ENCODE measurements at places on chromosomes 1 and 21.

DNA sequence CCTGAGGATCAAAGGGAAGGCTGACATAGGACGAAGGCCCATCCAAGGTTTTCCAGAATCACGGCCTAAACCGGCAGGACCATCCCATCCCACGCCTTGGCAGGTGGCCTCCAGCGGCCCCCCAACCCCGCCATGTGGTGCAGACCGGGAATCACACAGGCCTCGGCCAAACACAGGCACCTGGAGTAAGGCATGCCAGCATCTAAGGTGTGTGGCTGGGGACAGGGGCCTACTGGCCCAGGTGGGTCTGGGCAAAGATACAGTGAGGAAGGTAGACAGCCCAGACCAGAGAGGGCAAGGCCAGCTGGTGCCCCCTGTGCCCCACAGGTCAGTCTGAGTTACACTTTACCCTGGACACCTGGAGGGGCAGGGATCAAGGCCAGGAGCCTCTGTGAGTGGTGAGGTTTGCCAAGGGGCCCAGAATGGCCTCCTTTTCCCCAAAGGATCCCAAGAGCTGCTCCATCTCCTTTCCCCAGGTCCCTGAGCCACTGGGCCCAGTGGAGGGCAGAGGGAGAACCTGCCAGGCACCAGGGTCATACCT, 12.7 kb upstream of the TAS1R2 start:
- no peak for DNase-seq

- no peak for DNase-seq
Observed at GRCh38 chr1:226111883-226112261, 49.4 kb downstream of the H3-3A start.

DNA sequence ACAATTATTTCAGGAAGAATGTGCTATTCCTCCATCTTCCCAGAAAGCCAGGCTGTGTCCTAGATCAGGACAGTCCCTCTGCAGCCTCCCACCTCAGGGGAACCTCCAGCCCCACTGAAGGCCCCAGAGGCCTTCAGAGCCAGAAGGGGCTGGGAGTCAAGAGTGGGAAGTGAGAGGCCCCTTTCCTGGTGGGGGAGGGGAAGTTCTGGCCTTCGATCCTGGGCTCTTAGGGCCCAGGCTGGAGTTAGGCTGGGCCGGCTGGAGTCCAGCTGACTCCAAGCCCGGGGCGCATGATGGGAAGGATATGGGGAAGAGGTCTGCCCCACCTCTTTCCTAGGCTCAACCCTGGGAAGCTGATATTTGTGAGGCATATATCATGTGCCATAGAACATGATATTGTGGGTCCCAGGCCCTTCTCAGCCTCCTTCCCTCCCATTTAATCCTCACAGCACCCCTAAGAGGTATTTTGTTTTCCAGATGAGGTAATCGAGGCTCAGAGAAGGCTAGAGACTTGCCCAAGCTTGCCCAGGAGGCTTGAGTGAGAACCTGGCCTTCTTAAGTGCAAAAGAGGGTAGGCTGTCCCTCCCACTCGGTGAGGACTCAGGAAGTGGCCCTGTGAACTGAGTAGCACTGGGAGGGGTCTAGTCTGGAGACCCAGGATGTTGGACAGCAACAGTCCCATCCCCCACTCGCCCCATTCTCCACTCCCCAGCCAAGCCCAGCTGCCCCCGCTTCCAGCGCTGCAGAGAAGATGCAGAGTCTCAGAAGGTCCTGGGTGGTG, 18.6 kb upstream of the HSPG2 start:
- no peak for DNase-seq

DNA sequence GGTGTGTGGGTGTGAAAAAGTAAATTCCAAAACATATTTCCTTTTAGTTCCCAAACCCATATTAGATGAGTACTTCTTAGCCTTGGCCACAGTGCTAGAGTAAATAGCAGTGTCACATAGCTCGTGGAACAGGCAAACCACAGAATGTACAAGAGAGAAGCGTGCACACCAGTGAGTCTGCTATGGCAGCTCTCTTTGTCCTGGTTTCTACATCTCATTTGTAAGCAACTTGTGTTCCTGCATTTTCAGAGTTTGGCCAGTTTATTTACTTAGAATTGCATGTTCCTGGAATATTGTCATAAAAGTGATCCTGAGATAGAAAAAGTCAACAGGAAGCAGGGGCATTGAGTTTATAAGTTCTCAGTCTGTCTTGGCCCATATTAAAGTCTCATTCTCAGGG, 142.1 kb downstream of the DHRS3 start:
- no peak for DNase-seq

- peak; percentile 51 for DNase-seq
Observed at GRCh38 chr1:182855911-182856310, 16.8 kb downstream of the DHX9 start.

DNA sequence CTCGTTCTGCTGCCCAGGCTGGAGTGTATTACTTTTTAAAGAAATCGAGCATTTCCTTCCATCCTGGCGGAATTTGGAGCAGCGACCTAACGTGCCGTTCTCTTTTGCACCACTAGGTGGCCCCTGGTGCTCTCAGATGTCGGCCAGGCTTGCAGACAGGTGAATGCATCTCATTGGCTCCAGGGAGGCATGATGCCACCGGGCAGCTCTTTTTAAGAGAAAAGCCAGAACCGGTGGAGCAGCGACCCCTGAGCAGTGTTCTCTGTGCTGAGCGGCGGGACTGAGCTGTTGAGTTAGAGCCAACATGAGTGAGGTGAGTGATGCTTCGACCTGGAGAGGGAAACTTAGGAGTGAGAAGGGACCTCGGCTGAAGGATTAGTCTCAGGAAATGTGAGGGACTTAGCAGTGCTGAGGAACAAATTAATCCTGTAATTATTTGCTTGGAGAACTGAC, at the start of gene PCP4:
Gene PCP4, plus strand, starts transcription at position 241 of the 453 bp plus-strand sequence. Its CDS starts 64 bp downstream, at position 305.
- no peak for DNase-seq

DNA sequence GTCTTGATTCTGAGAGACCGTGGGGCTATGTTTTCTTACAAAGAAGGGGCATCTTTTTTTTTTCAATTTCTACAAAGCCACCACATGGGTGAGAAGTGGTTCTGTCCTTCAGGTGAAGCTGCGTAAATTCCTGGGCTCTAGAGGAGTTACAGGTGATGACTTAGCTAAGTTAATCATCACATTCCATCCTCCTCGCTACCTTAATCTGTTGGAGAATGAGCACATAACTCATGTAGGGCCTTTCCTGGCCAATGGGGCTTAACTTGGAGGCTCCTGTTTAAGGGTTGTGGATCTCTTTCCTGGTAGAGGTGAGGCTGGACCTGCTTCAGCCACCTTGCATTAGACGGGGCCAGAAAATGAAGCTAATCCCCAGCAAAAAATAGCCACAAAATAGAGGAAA, 19.9 kb downstream of the REG4 start:
- no peak for DNase-seq

GRCh38 chr1:84083307-84083706, 60.8 kb upstream of the PRKACB start:
- DNase-seq, result no peak

DNA sequence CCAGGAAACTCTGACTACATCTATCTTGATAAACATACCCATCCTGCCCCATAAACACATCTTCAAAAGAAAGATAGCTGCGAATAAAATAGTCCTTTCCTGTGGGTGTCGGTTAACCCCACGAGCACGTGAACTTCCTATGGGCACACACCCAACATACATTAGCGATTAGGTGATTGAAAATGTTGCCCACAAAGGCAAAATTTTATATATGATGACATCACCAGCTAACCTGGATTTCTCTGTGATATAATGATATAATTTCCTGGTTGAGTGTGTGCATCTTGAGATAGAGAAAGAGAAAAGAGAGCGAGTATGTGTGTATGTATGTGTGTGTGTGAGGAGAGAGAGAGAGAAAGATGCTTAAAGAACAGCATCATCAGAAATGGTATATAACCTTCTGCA, 296.1 kb downstream of the PTPRC start:
- DNase-seq, result no peak

GRCh38 chr1:81231729-81232038, 569.0 kb upstream of the ADGRL2 start:
- DNase-seq, result no peak

GRCh38 chr1:207051191-207051943, at the start of gene YOD1:
YOD1 (minus strand) TSS chr1:207051208; CDS start chr1:207051030, 178 bp downstream.
- DNase-seq, result no peak

GRCh38 chr1:151012684-151013471, 4.6 kb downstream of the PRUNE1 start:
- DNase-seq, result no peak

- no peak for DNase-seq
Observed at GRCh38 chr1:151908228-151908691, 1.1 kb downstream of the THEM4 start.

- peak; percentile 49 for DNase-seq
Observed at GRCh38 chr1:40948741-40949443, 30.6 kb upstream of the CTPS1 start.

DNA sequence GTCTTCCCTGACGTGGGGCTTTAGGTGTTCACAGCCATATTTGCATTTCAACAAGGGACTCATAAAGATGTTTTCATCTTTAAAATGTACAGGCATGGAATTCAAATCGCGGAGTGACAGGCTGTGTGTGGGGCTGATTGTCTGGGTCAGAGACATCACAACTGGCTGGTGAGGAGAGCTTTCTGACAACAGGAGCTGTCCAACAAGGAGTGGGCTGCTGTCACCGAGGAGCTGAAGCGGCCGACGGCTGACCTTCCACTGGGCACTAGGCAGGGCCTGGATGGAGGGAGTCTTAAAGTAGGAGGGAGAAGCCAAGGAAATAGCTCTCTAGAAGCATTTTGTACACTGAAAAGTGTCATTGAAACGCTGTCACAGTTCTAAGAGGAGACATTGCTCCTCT, 30.5 kb upstream of the SCMH1 start:
- no peak for DNase-seq

- DNase-seq, result no peak
Observed at GRCh38 chr1:175192111-175192629, 406 bp downstream of the KIAA0040 start.

DNA sequence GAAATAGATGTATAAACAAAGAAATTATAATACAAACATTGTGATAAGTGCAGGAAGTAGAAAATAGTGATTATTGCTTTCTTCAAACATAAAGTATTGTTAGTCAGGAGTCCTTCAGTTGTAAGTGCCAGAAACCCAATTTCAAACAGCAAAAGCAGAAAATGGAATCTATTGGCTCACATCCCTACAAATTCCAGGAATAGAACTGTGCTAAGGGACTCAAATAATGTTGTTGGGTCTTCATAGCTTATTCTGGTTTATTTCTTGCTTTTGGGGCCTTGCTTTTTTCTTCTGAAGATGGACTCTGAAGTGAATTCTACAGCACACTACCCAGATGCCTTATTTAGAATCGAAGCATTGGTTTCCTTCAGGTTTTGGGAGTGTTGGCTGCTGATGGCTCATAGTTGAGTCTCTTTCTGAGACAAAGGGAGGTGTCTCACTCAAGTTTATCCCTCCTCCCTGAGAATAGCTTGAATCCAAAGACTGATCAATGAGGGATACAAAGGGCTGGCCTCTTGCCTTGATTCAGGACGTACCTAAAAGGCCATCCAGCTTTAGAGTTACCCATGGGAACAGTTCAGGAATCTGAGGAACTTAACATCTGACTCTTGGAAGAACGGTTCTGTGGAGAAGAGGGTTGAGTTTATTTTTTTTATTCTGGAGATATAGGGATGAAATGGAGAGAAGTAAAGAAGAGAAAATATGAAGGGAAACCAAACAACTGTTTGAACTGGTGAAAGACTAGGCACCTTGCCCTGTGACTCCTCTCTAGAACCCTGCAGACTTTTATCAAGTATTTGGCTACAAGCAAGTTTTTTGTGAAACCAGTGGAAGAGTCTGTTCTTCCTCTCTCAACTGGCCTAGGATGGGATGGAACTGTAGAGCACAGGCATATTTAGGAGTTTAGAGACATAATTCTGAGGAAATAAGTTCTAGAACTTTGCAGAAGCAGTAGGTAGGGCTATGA, 39.0 kb upstream of the ATG4C start:
- no peak for DNase-seq

GRCh38 chr1:86965012-86965826, 50.8 kb downstream of the HS2ST1 start:
- peak; percentile 11 for DNase-seq

GRCh38 chr21:45502600-45502999, 39.6 kb downstream of the SLC19A1 start:
- DNase-seq, result no peak

GRCh38 chr1:14027099-14027498, 327.1 kb downstream of the PRDM2 start:
- no peak for DNase-seq

- no peak for DNase-seq
Observed at GRCh38 chr1:246772686-246773085, 48.5 kb downstream of the SCCPDH start.

DNA sequence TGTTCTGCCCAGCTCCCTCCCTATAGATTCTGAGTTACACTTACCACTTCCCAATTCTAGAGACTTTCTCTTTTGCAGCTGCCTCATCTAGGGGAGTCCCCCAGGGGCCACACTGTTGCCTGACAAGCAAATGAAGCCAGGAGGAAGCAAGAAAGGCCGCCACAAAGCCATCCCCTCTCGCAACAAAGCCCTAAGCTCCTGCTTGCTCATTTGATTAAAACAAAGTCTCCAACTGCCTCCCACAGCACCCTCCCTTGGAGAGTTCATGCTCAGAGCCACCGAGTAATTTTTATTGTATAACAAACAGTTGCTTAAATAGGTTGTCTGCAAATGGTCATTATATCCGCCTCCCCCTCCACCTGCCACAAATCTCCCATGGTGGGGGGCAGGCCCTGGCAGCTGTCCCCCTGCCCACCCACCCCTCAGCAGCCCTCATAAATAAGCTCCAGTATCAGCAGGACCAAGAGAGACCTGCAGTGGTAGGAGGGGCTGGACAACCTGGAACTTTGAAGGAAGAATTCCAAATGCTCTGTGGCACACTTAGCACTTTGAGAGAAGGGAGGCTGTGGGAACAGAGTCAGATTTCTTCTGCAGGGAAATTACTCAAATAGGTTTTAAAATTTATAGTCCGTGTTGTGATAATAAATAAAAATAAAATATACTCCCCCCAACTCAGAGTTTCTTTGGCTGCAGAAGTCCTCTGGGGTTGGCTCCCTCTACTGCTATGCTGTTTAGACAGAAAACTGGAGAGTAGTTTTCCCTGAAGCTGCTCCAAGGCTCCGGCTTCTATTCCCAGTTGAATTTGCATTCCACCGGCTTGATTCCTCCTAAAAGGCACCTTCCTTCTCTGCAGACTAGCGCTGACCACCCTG, 237.5 kb downstream of the TTLL7 start:
- no peak for DNase-seq
